Stimulated activated CD4-positive, alpha-beta T cell treated with anti-CD3 and anti-CD28 coated beads, Interleukin-2, amount 100 ng/mL, for 24 hours (primary cell): ENCODE measurements at places on chromosomes 4 and X.

GRCh38 chrX:14362721-14363120 is 166.6 kb upstream of the GLRA2 start:
- no peak for DNase-seq

- no peak for DNase-seq
Measured at GRCh38 chr4:152973629-152974467, 37.7 kb downstream of the FHDC1 start.

- DNase-seq, result peak; percentile 22
Measured at GRCh38 chrX:103157496-103158316, 57.2 kb upstream of the BEX4 start.

DNA sequence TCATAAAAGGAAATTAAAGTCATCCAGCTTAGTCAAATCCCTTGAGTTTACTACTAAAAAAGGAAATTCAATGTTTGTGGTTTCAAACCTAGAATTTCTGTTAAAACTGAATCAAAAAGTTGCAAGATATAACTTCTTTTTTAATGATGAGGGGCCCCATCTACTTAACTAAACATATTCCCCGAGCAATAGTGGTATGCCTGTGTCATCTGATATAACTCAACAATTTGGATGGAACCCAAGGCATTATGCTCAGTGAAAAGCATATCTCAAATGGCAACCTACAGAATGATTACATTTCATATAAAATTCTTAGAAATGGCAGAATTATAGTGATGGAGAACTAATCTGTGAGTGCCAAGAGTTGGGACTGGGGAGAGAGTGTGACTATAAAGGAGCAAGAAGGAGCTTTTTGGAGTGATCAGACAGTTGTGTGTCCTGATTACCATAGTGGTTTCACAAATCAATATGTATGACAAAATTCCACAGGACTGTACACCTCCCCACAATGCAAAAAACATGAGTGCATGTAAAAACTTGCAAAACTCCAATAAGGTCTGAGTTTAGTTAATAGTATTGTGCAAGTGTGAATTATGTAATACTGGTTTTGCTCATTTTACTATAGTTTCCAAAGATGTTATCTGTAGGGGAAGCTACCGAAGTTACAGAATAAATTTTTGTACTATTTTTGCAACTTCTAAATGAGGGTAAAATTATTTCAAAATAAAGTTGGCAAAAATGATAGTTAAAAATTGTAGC is 323.2 kb downstream of the ARHGAP24 start:
- DNase-seq, result no peak

GRCh38 chr4:11293866-11294265 is 134.8 kb downstream of the HS3ST1 start:
- DNase-seq, result no peak

GRCh38 chr4:10143171-10143570 is 26.6 kb upstream of the WDR1 start:
- no peak for DNase-seq

DNA sequence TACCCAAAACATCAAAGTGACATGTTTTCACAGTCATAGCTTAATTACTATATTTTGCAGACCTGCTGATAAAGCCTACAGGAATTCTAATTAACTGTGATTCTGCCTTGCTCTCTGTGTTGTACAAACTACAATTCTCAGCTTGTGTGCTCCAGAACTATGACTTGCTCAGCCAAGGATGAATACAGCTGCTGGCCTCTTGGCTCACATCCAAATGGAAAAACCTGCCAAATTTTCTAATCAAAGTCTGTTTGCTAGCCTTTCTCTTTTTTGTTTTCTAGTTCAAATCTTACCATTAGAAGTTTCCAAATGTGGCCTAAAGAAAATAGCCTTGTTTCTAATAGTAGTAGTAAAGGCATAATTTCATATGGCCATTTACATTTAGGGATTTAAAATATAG is 1176.8 kb downstream of the FAM133A start:
- DNase-seq, result no peak

- no peak for DNase-seq
Measured at GRCh38 chr4:146465628-146466027, 56.1 kb downstream of the SLC10A7 start.
